ENCODE measurements at places on chromosomes 3 and 15. TPM values are rescaled to one million over a fixed set of nuclear protein-coding genes. Genes with fewer than 3 reads are reported as not detected.

The IL17RB gene
- 0.42 TPM for total RNA-seq

The TRPM1 gene
- not detected for total RNA-seq

The LDHAL6B gene
- not detected for total RNA-seq

DNA sequence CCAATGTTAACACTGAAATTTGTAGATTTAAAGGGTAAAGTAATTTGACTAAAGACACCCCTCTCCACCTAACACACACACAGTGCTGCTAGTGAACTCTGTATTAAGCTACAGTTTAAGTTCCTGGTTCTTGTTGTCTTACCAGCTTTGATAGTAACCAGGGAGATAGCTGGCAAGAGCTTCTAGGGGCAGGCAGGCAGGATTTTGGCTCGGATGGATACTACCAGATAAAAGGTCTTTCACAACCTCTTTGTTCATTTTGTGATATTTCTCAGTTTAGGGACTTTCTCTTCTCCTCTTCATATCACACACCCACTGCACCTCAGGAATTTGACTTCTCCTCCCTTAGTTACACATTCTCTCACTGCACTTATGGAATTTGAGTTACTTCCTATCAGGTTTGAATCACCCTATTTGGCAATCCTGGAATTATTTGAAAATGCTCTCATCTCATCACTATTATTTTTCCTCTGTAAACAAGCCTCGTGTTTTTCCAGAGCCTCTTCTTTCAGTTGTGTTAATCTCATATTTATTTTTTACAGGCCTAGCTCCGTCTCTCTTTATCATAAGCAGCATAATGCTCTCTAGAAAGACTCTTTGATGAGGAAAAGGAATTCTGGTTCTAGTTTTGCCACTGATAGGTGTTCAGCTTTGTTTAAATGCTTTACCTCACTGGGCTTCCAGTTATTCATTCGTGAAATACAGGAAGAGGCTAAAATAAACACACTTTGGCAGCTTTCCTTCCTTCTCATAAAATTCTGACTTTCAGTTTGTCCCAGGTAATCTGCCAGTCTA is 23.0 kb upstream of the CLDN1 start:
- peak; percentile 94 for DNase-seq

GRCh38 chr3:126682009-126682408 is 22.0 kb upstream of the CHCHD6 start:
- no peak for DNase-seq

DNA sequence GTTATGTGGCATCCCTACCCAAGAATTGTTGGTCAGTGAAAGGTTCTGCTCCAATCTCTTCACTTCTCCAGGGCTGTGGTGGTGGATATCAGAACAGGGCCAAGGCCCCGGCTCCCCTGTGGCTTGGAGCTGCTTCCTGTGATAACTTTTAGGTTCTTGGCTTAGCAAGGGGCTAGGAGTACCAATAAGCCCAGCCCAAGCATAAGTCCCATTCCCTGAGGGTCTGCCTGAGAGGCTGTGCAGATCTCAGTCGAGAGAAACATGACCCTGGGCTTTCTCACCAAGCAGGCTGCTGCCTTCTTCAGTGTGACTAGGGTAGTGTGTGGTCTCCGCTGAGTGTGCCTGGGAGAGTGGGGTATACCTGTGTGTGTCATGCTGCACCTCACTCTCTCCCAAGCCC is 7.1 kb downstream of the CLK3 start:
- no peak for DNase-seq

- peak; percentile 29 for DNase-seq
These were observed 744 bp downstream of the ZNF619 start for GRCh38 chr3:40477666-40478065.

DNA sequence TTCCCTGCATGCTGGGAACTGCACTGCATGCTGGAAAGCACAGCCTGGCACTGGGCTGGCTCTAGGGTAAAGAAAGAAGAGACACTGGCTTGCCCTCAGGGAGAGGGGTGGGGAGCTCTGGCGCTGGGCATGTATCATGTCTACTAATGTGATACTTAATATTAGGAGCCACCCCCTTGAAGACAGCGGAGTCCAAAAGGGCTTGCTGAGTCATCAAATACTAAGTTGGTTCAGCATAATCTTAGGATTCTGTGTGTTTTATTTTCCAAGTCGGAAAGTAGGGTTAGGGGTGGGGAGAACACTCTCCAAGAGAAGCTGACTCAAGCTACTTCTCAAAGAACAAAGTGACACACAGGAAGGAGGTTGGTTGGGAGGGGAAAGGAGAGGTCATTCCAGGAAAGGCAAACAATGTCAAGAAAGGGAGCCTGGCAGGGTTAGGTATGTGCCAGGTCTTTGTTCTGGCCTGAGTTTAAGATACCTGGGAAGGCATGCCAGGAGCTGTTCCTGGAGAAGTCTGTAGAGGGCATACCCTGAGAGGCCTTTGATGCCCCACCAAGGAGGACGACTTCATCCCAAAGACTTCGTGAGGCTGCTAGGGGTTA is 237.8 kb upstream of the NR2E3 start:
- peak; percentile 78 for DNase-seq
